ENCODE measurements at places on chromosomes 4 and X.

- DNase-seq: peak; percentile 29
Observed at GRCh38 chr4:89307446-89308160, at the start of gene GPRIN3. GPRIN3 (minus strand) TSS chr4:89307800; CDS start chr4:89250110, 57,690 bp downstream.

- no peak for DNase-seq
Observed at GRCh38 chrX:70497026-70497425, 52.4 kb downstream of the DLG3 start.

GRCh38 chr4:74117024-74117534, 18.1 kb upstream of the CXCL2 start:
- DNase-seq: peak; percentile 93

- DNase-seq: peak; percentile 7
Observed at GRCh38 chr4:84258905-84259830, 239.9 kb downstream of the NKX6-1 start.

DNA sequence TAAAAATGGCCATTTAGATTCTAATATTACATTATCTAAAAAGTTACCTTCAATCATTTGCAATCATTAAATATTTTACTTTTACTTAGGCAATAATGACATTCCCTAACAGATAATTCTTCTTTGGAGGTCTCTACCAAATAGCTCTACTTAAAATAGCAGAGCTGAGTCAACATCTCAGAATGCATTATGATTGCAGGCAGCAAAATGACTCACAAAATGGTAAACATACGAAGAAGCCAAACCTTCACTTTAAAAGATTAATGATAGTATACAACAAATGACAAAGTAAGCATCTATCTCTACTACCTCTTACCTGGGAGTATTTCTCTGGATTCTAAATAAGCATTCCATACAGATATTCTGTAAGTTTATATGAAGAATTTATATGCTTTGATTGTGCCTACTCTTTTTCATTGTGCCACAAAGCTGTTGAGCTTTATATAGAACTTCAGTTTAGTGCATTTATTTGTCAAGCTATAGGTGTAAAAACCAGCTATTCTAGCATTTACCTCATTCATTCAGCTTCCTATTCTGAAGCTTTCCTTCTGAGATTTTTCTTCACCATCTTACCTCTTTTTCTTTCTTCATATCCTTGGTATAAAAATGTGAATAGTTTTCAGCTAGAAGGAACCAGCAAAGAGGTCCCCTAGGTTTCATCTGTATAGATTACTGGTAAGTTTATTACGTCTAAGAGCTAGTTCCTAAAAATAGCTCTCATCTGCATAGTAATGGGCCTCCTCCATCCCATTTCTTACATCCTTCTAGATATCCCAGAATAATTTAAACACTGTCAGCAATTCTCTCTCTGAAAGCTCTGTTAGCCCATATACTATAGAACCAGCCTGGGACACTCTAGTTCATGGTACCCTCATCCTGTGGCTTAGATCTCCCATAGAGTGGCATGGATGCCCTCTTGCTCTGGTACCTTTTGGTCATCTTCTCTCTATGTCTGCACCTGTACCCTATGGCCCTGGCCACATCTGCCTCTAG, 17.2 kb upstream of the SPCS3 start:
- peak; percentile 90 for DNase-seq

- no peak for DNase-seq
Observed at GRCh38 chrX:110600745-110601310, 194.8 kb downstream of the CHRDL1 start.

DNA sequence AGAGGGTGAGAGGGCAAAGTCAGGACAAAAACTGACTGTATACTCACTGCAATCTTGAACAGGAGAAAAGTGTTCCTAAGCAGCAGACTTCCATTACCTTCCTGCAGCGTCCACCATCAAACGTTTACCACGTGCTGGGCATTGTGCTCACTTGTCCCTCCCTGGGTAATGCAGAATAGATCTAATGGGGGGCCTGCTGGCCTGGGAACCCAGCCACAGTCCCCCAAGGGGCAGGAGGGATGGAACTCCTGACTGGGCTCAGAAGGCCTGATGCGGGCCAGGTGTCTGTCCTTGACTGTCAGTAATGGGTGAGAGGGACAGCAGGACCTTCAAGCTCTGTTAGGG, 37.6 kb upstream of the FAM156A start:
- no peak for DNase-seq

GRCh38 chr4:16302648-16303047, 76.4 kb upstream of the TAPT1 start:
- no peak for DNase-seq

DNA sequence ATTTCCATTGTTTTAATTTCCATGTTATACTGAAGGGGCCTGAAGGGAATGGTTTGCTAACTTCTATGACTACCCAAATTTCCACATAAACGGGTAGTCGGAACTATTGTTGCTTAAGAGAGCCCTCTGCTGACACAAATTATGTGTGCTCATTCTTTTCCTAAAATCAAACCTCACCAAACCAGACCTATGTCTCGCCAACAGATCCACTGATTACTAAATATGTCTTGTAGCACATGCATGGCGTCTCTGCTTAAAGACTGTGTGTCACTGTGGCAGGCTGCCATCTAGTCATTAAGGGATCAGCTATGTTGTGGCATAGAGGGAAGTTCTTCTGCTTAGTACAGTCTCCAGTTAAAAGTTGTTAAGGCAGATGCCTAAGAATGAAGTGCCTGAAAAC, 25.1 kb downstream of the PIR start:
- DNase-seq: peak; percentile 68
